Renal cortical epithelial cell (primary cell): ENCODE measurements at places on chromosomes 13 and 19. TPM values are rescaled to one million over a fixed set of nuclear protein-coding genes. Genes with fewer than 3 reads are reported as not detected.

- DNase-seq, result no peak
These were observed 56.6 kb downstream of the TBC1D4 start for GRCh38 chr13:75425216-75426009.

GRCh38 chr19:17996826-17997316, 11.1 kb upstream of the ARRDC2 start:
- DNase-seq, result peak; percentile 33

GRCh38 chr13:99267927-99268326, 9.7 kb upstream of the GPR18 start:
- no peak for DNase-seq

DNA sequence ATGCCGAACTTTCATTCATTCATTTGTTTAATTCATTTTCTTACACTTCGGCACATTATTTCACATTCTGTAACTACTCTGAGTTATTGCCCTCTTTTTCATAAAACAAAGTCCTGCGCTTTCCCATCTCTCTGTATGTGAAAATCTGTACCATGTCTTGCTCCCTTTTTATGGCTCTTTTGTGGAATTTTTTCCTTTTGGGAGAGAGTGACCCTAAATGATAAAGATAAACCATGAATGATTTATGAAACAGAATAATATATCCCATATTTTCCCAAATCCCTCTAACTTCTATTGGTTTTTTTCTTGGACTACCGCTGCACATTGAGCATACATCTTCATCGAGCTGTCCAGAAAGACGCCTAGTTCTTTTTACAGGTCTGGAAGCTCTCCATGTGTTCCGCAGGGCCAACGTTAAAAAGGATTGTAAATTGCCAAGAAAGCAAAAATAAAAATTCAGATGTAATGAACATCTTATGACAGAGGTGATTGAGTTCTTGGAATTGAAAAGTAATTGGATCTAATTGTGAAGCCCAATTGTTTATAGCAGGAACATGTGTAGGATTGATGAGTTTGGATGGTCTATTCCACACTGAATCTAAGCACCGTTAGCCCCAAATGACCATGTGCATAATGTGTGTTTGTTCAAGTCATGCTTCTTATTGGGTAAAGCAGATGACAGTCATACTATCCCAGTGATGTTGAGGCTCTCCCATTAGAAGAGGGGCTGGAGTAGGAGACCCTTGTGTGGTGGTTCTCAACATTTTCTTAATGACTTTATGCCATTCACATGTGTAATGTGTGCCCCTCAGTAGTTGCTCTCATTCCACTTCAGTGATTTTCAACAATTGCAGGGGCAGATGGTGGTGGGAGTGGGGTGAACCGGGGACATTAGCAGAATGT, 378.9 kb downstream of the DLEU7 start:
- no peak for DNase-seq

- DNase-seq, result peak; percentile 95
These were observed 56.2 kb downstream of the COLGALT1 start for GRCh38 chr19:17611462-17612244.

- no peak for DNase-seq
These were observed 609.1 kb downstream of the LMO7 start for GRCh38 chr13:76245211-76245610.

DNA sequence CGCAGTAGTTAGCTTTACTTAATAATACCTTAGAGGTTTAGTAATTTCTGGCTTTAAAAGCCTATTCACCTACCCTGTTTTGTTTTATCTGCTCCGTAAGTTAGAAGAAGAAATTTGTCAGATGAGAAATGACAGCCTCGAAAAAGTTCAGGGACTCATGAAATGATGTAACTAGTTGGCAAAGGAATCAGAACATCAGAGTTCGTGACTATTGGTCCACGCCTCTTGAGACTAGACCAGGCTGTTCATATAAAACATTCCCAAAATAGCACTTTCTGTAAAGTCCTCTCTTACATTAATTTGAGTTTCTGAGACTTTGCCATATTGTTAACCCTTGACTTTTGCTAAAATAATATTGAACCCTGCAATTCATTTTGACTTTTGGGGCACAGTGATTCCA, 92.0 kb downstream of the HS6ST3 start:
- no peak for DNase-seq

GRCh38 chr19:11507370-11508078, 1.9 kb upstream of the ZNF653 start:
- no peak for DNase-seq

Gene JUND
- total RNA-seq, result 140 and 234 TPM in 2 replicates

Gene PSG11
- total RNA-seq, result not detected in 2 replicates

Gene C19orf25
- total RNA-seq, result 26.4 and 31.4 TPM in 2 replicates
